ENCODE measurements at places on chromosomes 11 and 22.

GRCh38 chr22:50209893-50210292, 9.1 kb downstream of the SELENOO start:
- no peak overlapping the region for H3K4me3 ChIP-seq
- H3K27ac ChIP-seq = no peak overlapping the region
- peaks cover 23% of the 10 kb centered on the region for H3K4me1 ChIP-seq
- DNase-seq = peak; percentile 69
- H3K36me3 ChIP-seq = no peaks in the 10 kb centered on the region

DNA sequence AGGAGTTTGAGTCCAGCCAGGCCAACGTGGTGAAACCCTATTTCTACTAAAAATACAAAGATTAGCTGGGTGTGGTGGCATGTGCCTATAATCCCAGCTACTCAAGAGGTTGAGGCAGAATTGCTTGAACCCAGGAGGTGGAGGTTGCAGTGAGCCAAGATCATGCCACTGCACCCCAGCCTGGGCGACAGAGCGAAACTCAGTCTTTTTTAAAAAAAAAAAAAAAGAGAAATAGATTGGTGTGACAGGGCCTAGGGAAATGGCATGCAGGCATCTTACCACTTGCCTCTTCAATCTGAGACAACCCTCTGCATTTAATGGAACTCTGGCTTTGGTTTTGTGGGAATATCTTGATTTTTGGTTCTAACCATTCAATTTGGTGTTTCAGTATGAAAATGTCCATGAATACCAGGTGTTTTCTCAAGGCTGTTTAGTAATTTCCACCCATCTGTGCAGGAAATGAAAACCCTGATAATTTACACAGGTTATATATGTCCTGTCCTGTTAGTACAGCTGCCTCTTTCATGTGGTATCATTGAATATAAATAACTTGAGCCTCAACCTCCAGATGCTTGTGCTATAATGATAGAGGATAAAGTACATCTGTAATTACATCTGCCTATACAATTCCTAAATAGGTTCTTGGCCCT, 8.4 kb downstream of the XBP1 start:
- no peak for DNase-seq
- peaks cover 18% of the 10 kb centered on the region for H3K36me3 ChIP-seq
- peaks cover 18% of the 10 kb centered on the region for H3K4me1 ChIP-seq
- H3K4me3 ChIP-seq = no peak overlapping the region
- H3K27ac ChIP-seq = no peak overlapping the region
- H3K27me3 ChIP-seq = no peaks in the 10 kb centered on the region

GRCh38 chr22:18935889-18936529, at the start of gene PRODH:
Gene PRODH (minus strand): TSS chr22:18936293. CDS start chr22:18936287, 6 bp downstream.
- no peaks in the 10 kb centered on the region for H3K36me3 ChIP-seq
- no peak for DNase-seq

DNA sequence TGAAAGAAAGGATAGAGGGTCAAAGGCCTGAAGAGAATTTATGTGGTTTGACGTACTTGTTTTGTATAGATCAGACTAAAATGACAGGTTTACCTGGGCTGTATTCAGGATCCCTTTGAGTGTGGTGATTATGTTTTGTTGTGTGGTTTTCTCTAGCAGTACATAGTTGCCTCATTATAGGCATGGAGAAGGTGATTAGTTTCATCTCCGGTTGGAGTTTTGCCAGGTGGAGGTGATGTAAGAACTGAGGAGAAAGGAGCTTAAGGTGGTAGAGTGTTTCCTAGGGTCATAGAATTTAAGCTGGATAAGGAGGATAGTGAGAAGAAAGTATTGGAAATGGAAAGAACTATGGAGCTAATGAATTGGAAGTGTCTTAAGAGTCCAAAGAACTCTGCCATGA, 229.0 kb downstream of the TMEM135 start:
- no peaks in the 10 kb centered on the region for H3K36me3 ChIP-seq
- no peaks in the 10 kb centered on the region for H3K27me3 ChIP-seq
- DNase-seq = no peak
- no peak overlapping the region for H3K27ac ChIP-seq
- no peaks in the 10 kb centered on the region for H3K4me1 ChIP-seq

GRCh38 chr11:80109031-80109430, 668.2 kb upstream of the TENM4 start:
- H3K27me3 ChIP-seq = no peaks in the 10 kb centered on the region
- no peak for DNase-seq
- H3K27ac ChIP-seq = no peak overlapping the region
- no peak overlapping the region for H3K4me3 ChIP-seq
- H3K36me3 ChIP-seq = no peaks in the 10 kb centered on the region

GRCh38 chr11:78063440-78064181, at the start of gene THRSP:
Gene THRSP (plus strand): TSS chr11:78063861. CDS start chr11:78063882, 21 bp downstream.
- peaks cover 15% of the 10 kb centered on the region for H3K36me3 ChIP-seq
- H3K27ac ChIP-seq = peak within 1 kb of the TSS; percentile 80
- H3K4me3 ChIP-seq = peak within 1 kb of the TSS; percentile 49

All from psoas muscle (tissue), 8 donors.